ENCODE measurements at places on chromosomes 13 and 19. TPM values are rescaled to one million over a fixed set of nuclear protein-coding genes. Genes with fewer than 3 reads are reported as not detected.

CHERP gene
- 38.0 TPM for total RNA-seq

GAMT gene
- total RNA-seq = 19.2 TPM

CCL25 gene
- not detected for total RNA-seq

DNA sequence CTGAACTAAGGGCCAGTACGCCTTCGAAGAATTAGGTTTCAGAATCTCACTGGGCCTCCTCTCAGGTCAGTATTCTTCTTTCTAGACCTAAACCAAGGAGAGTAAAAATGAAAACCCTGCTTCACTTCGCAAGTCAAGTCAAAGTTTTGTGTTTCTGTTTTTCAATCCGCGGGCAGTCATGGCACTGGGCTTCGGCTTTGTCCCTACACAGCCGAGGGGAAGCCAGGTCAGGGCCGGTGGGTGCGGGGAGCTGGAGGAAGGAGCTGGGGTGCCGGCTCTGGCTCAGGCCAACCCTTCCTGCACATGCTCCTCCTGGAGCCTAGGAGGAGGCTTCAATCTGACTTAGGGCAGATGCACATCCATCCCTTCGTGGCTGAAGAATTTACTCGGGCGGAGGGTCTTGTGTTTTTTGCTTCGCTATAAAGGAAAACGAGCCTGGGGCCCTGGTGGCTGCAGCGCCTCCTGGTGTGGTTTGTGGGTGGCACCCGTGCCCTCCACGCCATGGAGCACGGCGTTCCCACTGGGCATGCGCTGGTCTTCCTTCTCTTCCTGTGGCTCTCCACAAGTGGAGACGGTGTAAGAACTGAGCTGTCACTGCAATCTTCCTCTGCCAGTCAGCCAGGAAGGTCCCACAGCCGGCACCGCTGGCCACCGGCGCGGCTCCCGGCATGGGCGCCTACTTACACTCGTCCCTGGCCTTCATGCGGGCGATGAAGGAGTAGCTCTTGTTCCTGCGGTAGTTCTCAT is 22.5 kb downstream of the C19orf44 start:
- DNase-seq = no peak

ICAM4 gene
- 17.9 TPM for total RNA-seq

DNA sequence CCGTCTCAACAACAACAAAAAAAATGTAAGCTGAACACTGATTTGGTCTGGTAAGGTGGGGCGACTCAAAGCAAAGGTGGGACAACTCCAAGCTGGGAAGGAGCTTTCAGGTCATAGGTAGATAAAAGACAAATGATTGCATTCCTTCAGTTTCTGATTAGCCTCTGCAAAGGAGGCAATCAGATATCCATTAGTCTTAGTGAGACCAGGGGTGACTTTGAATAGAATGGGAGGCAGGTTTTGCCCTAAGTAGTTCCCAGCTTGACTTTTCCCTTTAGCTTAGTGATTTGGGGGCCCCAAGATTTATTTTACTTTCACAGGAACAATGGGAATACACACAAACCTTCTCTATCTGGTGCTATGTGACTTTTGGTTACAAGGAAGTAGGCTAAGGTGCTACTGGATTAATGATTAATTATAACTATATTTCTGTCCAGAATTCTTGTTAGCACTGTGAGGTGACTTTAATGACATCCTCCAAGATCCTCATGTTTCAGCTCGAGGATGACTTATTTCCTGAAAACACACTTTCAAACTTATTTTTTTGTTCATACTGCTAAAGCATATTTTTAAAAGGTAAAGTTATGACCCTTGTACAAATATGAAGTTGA is 10.6 kb upstream of the MTRF1 start:
- DNase-seq = no peak

DNA sequence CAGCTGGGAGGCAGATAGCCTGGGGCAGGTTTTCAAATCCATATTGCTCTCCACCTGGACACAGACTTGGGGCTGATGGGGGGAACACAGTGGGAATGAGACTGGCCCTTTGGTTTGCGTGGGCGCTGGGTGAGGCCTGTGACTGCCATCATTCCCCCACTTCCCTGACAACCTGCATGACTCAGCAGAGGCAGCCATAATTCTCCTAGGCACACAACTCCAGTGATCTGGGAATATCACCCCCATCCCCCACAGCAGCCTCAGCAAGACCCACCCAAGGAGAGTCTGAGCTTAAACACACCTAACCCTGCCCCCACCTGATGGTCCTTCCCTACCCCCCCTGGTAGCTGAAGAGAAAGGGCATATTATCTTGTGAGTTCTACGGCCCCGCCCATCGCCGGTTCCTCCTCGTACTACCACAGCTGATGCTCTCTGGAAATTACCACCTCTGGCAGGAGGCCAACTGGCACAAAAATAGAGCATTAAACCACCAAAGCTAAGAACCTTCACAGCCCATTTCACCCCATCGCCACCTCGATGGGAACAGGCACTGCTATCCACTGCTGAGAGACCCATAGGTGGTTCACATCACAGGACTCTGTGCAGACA is 71.0 kb downstream of the RNF17 start:
- DNase-seq = no peak

CCDC70 gene
- total RNA-seq = not detected

KPTN gene
- total RNA-seq = 12.3 TPM

- no peak for DNase-seq
Observed at GRCh38 chr13:28014301-28014700, 25.8 kb upstream of the URAD start.

DIAPH3 gene
- total RNA-seq = 10.1 TPM

- DNase-seq = no peak
Observed at GRCh38 chr13:42223681-42224080, 48.3 kb upstream of the AKAP11 start.

DNA sequence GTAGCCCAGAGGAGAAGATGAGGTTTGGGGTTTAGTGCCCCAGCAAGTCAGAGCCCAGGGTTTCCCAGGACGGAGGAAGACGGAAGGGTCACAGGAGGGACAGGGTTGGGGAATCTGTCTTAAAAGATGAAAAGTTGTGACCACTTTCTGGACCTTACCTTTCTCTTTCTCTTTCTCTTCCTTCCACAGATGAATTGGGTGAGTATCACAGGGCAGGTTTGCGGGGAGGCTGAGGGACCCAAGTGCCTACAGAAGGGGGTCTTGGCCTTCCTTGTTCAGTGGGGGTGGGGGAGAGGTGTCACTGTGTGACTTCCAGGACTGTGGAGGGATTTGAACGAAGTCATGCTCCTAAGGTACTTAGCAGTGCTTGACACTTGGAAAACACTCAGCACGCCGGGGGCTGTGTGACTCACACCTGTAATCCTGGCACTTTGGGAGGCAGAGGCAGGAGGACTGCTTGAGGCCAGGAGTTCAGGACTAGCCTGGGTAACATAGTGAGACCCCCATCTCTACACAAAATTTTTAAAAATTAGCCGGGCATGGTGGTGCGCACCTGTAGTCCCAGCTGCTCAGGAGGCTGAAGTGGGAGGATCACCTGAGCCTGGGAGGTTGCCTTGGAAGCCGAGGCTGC is 8.5 kb downstream of the RELB start:
- DNase-seq = no peak

ZNF547 gene
- total RNA-seq = 3.0 TPM

DNA sequence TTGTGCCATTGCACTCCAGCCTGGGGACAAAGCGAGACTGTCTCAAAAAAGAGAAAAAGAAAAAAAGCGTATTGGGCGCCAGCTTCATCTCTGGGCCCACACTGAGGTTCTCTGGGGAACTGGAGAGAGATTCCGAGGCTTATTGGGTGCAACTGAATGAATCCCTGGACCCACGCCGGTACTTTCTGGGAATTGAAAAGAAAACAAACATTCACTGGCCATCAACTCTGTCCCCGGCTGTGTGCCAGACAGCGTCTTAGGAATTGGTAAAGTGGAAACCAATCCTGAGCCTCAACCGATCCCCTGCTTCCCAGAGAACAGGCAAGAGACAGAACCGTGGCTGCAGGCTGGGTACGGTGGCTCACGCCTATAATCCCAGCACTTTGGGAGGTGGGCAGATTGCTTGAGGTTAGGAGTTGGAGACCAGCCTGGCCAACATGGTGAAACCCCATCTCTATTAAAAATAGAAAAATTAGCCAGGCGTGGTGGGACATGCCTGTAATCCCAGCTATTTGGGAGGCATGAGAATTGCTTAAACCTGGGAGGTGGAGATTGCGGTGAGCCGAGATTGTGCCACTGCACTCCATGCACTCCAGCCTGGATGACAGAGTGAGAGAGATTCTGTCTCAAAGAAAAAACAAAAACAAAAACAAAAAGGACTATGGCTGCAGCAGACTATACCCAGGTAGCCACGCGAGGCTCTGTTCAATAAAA is 8.6 kb downstream of the ANO8 start:
- no peak for DNase-seq

DNA sequence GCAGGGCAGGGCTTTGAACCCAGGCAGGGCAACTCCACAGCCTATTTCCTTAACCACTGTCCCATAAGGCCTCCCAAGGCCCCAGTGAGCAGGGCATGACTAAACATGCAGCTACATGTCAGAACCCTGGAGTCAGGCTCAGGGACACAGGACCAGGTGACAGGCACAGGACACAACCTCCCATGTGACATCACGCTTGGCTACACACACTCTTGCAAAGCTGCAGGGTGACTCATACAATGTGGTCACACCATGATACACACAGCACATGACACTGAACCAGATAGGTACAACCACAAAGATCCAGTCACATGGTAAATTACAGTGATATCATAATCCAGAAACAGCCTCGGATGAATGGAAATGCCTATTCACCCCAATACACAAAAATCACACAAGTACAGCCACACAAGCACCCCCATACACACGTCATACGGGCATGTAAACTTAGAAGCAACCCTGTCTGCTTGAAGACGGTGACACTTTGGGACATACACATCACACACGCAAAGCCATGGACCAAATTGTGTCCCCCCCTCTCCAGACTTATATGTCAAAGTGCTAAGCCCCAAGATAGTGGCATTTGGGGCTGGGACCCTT is 14.5 kb downstream of the KLK4 start:
- no peak for DNase-seq

INSL3 gene
- not detected for total RNA-seq

DNA sequence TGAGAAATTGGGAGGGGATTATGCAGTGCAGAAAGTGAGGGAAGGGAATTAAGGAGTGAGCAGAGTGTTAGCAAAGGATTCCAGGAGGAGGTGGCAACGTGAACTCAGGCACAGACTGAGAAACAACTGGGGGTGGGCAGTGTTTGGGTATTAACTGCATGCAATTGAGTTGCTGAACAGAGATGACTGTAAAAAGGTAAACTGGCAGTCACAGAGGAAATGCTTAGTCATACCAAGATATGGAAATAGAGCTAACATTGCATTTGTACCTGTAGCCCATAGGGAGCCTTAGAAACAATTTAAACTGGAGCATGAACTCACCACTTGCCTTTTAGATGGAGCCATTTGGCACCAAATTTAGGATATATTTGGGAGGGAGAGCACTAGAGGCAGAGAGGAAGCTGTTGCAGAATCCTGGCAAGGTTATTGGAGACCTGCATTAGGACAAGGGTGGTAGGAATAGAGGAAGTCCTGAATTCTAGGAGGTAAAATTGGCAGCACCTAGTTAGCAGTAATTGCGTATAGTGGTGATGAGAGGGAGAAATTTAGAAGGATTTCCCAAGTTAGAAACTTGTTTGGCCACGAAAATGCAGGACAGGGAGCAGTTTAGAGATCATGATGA is 100.6 kb upstream of the FRY start:
- no peak for DNase-seq

- DNase-seq = peak; percentile 13
Observed at GRCh38 chr19:15869109-15869555, 28.7 kb downstream of the CYP4F2 start.

FUT1 gene
- total RNA-seq = 8.7 TPM

DNA sequence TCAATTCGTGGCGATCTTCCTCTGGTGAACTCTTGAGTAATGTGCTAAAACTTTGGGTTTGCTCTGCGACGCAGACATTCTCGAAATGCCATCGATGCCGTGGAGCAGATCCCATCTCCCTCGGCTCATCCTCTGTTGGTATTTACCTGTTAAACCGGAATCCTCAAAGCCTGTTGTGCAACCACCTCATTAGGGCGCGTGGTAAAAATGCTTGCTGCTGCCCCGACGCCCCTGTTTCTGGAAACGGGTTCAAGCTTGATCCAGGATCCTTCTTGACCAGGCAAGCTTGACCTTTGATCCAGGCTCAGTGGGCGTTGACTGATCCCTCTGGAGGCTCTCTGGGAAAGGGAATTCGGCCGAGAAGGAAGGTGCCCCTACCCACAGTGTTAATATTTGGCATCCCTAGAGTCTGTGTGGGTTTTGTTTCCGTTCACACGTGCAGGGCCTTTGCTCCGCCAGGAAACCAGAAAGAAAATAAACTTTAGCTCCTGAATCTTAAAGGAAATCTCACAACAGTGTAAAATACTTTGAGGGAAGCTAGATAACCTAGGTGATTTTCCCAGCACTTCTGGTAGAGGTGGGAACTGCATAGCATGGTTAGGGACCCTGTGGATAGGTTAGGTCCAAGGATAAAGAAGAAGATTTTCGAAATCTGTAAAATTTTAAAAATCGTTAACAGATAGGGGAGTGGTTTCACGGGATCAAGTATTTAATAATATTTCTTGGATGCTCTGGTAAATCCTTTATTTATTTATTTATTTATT is 1.1 kb downstream of the LSM14A start:
- no peak for DNase-seq

- no peak for DNase-seq
Observed at GRCh38 chr13:111634410-111634809, 314.0 kb downstream of the TEX29 start.

GRCh38 chr19:7426986-7427385 is 61.8 kb downstream of the PEX11G start:
- no peak for DNase-seq

- DNase-seq = no peak
Observed at GRCh38 chr19:45597425-45598111, 4.4 kb downstream of the GPR4 start.

DNA sequence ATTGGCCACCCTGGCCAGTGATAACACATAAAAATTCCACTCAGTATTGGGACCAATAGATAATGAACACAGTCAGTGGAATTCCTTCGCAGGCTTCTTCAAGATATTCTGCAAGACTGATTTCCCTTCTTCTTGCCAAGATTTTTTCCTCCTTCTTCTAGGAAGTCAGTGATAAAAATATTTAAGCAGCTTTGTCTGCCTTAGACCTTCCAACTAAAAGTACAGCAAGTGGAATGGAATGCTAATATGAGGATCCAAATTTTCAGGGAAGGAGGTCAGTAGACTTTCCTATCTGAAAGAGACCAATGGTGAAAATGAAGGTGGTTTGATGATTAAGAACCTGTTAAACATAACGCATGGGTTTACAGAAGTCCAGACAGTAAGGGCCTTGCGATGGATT is 9.6 kb downstream of the STARD13 start:
- DNase-seq = no peak

GRCh38 chr13:78659450-78659730 is 435 bp upstream of the OBI1 start:
- DNase-seq = no peak

LMTK3 gene
- total RNA-seq = 4.4 TPM

RGL3 gene
- total RNA-seq = 68.2 TPM

DNA sequence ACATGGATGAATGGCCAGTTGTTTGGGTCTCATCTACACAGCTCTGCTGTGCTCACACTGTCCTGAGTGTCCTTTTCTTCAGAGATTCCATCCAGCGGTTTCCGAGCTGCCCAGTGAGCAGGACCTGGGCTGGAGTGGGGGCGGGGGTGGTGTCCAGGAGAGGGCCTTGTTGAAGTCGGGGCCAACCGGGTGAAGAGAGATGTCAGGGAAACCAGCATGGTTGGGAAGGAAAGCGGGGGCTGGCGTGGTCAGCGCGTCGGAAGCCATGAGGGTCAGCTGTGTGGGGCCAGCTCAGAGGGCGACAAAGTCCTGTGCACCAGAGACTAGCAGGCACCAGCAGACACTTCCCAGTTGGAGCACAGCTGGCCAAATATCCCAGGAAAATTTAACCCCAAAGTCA is 37.8 kb upstream of the SOX1 start:
- DNase-seq = no peak
